ENCODE measurements at places on chromosomes 7 and 10.
A peak's percentile ranks its signal among the peaks of the same experiment; 100 is the strongest.

DNA sequence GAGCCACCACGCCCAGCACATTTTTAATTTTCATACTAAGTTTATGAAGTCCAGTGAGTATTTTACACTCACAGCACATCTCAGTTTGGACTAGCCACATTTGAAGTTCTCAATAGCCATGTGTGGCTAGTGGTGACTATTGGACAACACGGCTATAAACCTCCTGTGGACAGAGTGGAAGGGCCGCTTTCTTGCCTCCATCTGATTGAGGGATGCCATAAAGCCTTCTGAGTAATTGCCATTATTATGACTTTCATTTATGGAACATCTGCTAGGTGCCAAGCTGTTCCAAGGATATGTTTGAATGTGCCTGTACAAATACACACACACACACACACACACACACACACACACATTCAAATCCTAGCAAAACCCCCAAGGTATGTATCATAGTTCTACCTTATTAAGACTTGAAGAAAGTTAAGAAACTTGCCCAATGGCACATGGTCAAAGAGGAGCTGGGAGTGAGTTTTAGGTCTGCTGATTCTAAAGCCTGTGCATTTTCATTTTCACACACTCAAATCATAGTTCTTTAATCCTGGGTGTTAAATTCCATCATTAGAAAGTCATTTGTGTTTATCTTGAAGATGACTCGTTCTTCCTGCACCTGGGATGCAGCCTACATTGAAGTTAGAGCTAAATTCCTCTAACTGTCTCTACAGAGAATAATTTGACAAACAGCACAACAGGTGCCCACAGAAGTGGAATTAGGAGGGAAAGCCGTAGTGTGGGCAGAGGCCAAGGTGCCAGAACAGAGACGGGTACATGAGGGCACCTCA, 143.3 kb downstream of the PKD1L1 start:
- DNase-seq, result no peak

GRCh38 chr10:114658175-114658574, at the start of gene ABLIM1:
ABLIM1 (minus strand) TSS chr10:114658275; CDS start chr10:114658200, 75 bp downstream.
- no peak for DNase-seq

GRCh38 chr10:112774798-112775197, 175.2 kb upstream of the TCF7L2 start:
- no peak for DNase-seq

- DNase-seq, result no peak
Observed at GRCh38 chr10:122307669-122308416, 36.7 kb downstream of the BTBD16 start.

DNA sequence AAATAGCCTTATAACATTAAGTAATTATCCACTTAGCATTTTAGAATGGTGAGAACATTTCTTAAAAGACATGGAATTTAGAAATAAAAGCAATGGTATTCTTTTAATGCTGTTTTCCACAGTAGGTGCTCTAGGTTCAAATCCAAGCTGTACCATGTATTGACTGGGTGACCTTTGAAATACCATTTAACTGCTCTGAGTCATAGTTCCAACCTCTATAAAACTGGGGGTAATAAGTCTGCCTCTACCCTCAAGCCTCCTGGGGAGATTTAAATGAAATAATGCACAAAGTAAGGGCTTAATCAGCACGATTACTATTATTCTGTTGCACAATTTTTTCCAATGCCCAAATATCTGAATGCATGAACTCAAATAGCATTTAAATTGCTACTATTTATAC, 236.4 kb upstream of the CCDC6 start:
- no peak for DNase-seq

DNA sequence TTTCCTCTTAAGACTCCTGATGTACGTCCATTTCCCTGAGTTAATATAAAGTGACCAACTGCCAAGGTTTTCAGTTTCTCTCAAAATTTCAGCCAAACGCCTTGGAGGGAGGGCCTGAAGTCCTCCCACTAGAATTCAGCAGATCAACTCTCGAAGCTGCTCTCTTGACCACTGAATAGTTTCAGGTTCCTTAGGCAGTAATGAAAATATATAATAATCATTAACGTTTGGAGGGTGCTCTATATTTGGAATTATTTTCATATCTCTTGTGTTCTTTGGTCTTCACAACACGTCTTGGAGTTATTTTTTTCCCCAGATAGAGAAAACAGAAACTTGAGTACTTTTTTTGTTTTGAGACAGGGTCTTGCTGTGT, 123.6 kb upstream of the SFMBT2 start:
- DNase-seq, result no peak

- DNase-seq, result peak; percentile 39
Observed at GRCh38 chr7:129612112-129613015, 844 bp downstream of the NRF1 start.

- no peak for DNase-seq
Observed at GRCh38 chr10:1950803-1951495, 213.6 kb upstream of the ADARB2 start.

- no peak for DNase-seq
Observed at GRCh38 chr7:82067628-82068264, 297.9 kb upstream of the HGF start.

- DNase-seq, result no peak
Observed at GRCh38 chr7:13055732-13056368, 368.4 kb downstream of the ARL4A start.

GRCh38 chr10:20835335-20835734, 61.8 kb downstream of the NEBL start:
- no peak for DNase-seq

GRCh38 chr7:131683536-131684125, 127.2 kb upstream of the PODXL start:
- no peak for DNase-seq

DNA sequence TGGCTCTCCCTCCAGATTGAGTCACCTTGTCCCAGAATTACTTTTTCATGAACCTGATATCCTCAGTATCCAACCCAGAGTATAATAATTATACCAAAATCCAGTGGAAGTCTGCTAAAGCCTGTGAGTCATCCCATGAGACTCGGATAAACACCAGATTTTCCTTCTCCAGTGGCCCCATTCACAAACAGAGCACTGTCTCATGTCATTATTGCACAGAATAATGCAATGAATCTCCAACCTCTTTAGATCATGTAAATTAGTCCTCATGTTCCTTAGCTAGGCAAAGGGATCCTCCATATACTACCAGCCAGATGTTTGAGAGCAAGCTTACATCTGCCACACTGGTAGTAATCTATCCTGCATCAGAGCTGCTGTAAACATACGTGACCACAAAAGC, 89.0 kb downstream of the AMPH start:
- DNase-seq, result no peak

DNA sequence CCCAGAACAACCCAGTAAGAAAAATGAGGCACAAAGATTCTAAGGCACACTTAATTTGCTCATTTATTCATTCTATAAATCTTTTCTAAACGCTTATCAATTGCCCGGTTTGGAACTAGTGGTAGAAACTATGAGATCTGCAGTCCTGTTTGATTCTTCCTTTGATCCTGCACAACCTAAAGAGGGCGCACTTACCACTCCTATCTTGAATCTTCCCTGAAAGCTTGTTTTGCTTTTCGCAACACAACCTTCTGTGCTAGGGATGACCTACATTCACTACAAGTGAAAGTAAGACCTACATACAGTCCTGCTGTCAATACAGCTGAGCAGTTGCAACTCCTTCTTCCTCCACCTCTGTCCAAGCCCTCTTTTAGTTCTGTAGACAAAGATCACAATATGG, 12.6 kb upstream of the ARL4A start:
- DNase-seq, result peak; percentile 44

DNA sequence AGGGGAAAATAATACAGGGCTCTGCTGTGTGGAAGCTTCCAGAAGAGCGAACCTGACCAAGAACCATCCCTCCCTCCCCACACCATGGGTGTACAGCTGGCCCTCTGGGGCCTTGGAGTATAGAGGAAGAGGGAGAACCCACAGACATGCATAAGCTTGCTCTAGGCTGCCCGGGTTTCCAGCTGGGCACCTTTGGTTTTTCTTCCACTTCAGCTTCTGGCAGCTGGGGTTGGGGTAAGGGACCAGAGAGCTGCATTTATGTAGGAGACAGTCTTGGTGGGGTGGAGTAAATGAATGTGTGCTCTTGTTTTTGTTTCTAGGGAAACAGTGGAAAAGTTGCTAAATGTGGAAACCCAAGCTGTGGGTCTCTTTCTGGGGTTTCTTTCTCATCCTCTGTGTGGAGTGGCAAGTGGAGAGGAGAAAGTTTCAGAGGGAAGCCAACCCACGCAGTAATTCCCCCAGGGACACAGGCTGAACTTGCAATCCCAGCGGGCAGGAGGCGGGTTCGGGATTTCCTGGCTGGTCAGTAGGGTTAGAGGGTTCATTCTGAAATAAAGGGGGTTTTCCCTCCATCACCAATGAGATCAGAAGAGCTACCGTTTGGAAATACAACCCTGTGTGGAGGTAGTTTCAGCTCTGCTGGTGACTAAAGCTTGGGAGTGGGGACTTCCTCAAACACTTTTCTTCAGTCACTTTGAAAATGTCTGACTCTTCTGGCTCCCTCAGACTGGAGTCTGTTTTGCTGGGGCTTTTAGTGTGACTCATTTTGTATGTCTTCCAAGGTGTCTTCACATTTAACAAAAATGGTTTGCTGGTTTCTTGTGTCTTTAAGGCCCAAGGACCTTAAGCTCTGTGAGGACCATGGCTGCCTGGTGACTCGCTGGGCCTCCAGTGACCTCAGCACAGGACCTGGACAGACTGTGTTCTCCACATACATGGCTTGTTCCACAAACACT, 22.2 kb upstream of the SRGN start:
- DNase-seq, result peak; percentile 72

- no peak for DNase-seq
Observed at GRCh38 chr10:97503406-97503805, 4.7 kb downstream of the UBTD1 start.

DNA sequence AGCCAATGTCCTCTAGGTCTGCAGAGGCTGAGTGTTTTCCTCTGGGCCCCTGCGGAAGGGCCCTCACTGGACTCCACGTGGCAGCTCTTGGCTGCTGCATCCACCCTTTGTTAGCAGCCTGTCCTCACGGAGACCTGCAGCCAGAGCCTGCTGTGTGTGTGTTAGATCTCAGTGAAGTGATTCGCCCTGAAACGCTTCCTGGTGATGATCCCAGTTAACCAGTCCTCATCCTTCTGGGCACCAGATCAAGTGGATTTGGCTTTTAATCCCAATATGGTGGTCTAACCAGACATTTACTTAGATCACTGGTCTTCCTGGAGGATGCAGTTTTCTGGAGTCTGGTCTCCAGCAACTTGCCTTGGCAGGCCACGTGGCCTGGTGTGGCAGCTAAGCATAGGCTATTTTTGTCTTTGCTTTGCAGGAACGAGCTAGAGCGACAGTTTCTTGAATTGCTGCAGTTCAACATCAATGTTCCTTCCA, 39.5 kb upstream of the GJD4 start:
- no peak for DNase-seq

GRCh38 chr10:80460399-80461207, 6.5 kb downstream of the TSPAN14 start:
- peak; percentile 33 for DNase-seq

DNA sequence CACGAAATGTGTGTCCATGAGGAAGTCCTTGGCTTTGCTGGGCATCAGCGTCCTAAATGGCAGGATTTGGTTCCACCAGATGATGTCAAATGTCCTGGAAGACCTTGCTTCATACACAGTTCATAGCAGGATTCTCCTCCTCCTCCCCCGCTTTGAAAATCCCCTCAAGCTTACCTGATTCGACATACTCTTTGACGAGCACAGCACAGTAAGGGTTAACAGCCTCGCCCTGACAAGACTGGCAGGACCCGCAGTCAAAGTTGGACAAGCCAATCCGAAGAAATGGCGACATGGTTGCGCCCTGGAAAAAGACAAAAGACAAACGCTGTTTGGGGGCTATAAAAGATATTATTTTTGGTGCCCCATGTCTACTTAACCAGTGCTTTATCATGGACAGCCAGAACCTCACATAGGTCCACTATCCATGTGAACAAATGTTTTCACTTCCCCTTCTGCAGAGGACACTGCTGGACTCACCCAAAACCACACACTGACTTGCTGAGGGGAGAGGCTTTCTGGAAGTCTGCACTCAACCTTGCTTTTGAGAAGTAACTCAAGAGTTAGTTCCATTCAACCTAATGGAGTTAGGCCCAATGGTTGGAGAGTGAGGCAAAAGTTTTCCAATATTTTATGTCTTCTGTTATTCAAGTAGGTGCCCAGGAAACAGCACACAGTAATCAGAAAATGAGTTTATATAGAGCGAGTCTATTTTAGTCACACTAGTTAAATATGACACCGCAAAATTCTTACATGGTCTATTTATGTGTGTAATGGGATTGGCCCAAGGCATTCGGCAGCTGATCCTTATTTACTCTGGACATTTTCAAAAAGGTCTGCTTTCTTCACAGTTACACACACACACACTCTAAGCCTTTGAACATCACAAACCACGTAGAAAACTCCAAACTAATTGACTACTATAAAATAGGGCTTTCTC, 65.0 kb downstream of the PRKCQ start:
- no peak for DNase-seq

DNA sequence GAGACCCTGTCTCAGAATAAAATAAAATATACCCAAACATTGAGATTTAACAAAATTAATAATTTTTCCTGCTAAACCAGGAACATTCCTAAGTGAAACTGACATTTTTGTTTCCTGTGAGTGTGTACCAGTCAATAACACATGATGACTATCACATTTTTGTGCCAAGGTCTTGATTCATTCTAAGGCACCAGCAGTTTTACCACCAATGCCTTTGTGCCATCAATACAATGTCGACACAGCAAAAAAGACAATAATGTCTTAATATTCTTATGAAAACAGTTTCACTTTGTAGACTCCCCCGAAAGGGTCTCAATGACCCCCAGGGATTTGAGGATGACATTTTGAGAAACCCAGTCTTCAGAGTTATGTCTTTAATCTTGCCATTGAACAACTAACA, 7.2 kb upstream of the CADPS2 start:
- no peak for DNase-seq

GRCh38 chr7:129951226-129952085, 1.3 kb downstream of the UBE2H start:
- peak; percentile 11 for DNase-seq

DNA sequence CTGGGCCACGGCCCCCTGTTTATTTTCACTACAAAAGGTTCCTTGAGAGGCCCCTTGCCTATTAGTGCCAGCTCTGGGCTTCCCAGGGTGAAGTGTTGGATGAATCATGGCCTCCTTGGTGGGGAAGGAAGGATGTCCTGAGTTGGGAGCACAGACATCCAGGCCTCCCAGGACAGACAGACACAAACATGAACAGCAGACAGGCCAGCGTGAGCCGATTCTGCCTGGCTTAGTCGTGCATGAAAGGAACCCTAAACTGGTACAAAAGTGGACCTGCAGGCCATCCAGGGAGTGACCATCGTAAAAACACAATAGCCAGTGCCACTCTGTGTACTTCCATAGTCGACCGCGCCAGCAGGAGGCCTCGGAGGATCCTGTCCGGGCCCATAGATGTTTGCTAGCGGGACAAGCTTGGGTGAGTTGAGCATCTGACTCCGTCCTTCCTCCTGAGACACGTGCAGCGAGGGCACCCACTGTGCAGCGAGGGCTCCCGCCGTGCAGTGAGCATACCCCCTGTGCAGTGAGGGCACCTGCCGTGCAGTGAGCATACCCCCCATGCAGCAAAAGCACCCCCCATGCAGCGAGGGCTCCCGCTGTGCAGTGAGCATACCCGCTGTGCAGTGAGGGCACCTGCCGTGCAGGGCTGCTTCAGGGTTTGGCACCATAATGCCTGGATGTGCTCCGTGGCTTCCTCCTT, 51.3 kb upstream of the PRKAR1B start:
- no peak for DNase-seq

Data from activated CD4-positive, alpha-beta memory T cell treated with anti-CD3 and anti-CD28 coated beads for 36 hours (primary cell).